ENCODE measurements at places on chromosomes 11 and 22.

- DNase-seq = no peak
Measured at GRCh38 chr11:70493891-70494290, 95.6 kb downstream of the CTTN start.

DNA sequence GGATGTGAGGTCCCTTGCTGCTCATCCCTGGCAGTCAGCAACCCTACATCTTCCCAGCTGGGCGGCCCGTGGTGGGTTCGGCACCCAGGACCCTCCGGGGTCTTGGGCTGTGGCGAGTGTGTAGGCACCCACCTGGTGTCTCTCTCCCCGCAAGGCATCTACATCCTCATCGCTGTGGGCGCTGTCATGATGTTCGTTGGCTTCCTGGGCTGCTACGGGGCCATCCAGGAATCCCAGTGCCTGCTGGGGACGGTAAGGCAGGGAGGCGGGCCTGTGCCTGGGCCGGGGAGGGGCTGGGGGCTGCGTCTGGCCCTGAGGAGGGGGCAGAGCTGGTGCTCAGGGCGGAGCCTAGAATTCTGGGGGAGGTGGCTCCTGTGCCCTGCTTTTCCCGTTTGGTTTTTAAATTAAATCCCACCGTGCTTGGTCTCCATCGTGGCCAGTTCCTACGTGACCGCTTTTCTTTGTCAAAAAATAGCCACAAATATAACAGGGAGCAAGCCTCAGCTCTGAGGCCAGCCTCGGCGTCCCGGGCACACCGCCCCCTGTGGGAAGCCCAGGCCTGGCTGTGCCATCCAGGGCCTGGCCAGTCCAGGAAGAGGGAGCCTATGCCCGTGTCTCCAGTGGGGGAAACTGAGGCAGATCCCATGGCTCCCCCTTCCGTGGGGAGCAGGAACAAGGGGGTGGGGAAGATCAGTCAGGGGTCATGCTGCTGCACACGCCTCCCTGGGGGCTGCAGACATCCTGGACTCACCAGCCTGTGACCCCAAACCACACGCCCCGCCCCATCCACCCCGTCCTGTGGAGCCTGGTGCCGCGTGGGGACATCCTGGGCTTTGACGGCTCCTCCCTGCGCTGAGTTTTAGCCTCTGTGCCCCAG, 6.4 kb upstream of the TSSC4 start:
- no peak for DNase-seq

GRCh38 chr22:49689255-49689770, 138.4 kb downstream of the BRD1 start:
- DNase-seq = no peak

- no peak for DNase-seq
Measured at GRCh38 chr11:126805870-126806269, 194.7 kb downstream of the KIRREL3 start.

GRCh38 chr11:17643506-17644405, 75.6 kb upstream of the MYOD1 start:
- no peak for DNase-seq

DNA sequence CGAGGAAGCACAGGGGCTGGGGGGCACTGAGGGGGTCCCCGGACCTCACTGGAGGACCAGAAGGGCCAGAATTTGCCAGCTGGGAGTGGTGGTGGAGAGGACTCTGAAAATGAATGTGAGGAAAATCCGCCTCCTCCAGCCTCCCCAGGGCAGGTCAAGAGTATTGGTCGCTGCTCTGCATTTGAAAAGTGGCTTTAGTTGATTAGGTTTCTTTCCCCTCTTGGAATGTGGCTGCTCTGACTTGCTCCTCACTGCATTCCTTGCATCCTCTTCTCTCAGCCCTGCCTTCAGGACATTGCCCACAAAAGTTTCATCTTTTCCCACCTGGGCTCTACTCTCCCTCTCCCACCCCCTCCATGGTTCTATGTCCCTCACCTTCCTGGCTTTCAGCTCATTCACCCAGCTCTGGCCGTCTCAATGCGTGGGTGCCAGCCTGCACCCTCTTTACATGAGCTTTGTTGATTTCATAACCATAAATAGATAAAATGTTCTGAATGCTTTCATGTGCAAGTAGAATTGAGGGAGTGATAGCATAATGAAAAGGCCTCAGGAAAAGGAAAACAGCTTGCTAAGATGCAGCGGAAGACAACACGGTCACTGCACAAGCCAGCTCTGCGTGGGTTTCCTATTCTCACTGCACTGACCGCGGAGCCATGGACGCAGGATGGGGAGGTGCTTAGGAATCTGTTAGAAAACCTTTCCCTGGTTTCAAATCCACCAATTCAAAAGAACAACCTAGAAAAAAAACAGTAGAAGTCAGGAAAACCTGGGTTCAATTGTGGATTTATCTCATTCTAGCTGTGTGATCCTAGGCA, 6.5 kb upstream of the NPAS4 start:
- peak; percentile 33 for DNase-seq

DNA sequence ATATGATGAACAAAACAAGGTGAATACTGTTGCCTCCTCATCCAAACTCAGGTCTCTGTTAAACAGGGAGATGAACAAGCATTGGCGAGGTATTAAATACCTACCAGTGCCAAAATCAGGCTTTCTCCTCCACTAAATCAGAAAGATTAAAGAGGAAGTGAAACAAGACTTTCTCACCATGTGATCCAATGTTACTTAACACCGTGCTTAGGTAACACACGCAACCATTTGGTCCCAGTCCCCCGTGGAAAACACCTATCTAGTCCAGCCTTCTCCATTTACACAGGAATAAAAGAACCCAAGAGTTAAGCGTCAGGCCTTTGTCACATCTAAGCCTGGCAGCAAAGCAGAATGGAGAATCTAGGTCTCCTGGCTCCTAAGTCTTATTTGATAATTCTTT, 34.5 kb downstream of the TENM4 start:
- DNase-seq = no peak

DNA sequence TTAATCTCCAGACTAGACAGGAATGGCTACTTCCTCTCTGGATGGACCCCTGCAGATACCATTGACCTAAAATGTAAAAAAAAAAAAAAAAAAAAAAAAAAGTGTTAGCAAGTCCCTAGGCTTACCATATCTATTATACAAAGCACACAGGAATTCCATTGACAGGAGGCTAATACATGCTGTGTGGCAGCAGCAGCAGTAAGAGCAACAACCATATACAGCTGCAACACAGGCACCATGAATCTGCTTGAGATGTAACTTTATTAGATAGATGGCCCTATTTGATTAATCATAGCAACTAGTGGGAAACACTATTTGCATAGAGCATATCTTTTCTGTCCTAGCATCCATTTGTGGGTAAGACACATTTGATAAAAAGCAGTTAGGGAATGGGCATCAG, 1447.1 kb downstream of the FAM181B start:
- DNase-seq = no peak

GRCh38 chr22:40081662-40082061, 86.9 kb downstream of the FAM83F start:
- no peak for DNase-seq

GRCh38 chr11:36988556-36988955, 390.5 kb upstream of the RAG2 start:
- DNase-seq = no peak

DNA sequence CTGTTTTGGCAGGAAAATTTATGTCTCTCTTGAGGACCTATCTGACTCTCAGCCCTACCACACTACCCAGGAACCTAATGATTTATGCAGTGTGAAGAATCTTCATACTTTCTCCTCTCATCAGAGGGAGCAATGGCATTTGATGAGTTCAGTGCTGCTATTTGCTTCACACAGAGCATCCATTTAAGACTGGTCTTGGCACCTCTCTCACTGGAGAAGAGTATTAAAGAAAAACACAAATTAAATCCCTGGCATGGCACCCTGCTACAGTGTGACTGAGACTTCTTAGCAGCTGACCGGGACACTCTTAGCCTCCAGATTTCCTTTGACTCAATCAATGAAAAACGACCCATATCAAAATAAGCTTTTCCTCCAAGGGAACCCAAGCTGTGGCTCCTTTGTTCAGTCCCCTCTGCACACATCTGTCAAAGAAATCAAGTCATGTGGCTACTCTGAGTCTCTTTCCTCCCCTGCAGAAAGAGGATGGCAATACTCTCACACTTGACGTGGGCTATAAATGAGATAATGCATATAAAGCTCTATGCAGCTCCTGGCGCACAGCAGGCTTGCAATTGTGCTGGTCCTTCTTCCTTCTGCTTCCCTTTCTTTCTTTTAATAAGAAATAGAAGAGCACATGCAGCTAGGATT, 186.1 kb upstream of the E2F8 start:
- no peak for DNase-seq

DNA sequence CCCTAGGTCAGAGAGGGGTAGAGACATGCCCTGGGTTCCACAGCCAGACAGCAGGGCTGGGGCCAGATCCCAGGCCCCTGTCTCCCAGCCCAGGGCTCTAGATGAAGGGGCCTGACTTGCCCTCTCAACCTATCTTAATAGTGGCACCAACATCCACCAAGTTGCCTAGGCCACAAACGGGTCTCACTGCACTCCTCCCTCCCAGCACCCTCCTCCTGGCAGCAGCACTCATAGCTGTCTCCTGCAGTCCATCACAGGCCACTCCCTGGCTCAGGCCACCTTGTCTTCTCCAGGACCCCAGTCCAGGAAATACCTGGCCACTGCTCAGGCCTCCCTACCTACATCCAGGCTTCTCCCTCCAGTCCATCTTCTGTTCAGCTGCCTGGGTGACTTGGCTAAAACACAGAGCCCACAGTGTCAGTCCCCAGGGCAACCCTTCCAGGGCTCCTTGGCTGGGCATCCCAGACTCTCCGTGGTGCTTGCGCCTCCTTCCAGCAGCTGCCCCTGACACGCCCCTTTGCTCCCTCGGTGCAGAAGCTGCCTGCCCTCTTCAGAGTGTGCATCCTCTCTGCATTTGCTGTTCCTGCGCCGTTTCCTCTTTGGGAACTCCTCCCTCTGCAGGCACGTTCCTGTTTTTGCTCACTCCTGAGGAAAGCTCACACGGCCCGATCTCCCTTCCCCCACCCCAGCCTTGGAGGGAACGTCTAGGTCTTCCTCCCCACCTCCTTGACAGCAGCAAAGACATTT, 40.5 kb downstream of the LRRC32 start:
- DNase-seq = no peak

DNA sequence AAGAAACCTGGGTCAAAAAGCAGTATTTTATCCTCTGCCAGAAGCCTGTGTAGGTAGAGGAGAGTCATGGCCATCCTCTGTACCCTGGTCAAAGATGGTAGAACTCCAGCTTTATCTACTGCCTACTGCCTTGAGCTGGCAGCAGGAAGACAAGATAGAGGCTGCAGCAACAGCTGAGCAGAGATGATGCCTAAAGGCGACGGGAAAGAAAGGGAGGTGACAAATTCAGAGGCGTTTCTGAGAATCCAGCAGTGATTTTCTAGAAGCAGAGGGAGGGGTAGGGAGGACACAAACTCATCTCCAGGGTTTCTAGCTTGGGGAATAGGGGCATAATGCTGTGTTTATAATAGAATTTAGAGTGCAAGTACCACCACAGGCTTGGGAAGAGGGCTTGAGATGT, 15.5 kb upstream of the C1QTNF4 start:
- DNase-seq = no peak

GRCh38 chr11:17171343-17171742, 36.4 kb downstream of the PIK3C2A start:
- no peak for DNase-seq
